ENCODE measurements at places on chromosomes 2 and 18.

DNA sequence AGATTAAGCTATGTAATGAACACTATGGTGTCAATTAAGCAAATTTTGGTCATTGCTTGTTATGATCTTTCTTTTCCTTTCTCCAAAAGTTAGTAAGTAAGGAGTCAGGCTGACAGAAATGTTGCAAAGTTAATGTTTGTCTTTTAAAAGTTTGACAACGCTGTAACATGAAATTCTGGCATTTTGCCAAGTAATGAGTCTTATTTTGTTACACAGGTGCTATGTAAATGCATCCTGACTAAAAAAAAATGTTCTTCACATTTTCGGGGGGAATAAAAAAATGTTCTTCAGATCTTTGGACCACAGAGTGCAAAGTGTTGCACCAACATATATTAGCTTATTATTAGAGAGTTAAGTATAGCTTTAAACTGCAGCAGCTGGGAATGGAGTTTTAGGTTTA, 54.8 kb upstream of the PROKR1 start:
- no peak overlapping the region for H3K4me3 ChIP-seq
- no peaks in the 10 kb centered on the region for H3K27me3 ChIP-seq
- H3K36me3 ChIP-seq: no peaks in the 10 kb centered on the region
- no peaks in the 10 kb centered on the region for H3K4me1 ChIP-seq
- H3K27ac ChIP-seq: no peak overlapping the region

DNA sequence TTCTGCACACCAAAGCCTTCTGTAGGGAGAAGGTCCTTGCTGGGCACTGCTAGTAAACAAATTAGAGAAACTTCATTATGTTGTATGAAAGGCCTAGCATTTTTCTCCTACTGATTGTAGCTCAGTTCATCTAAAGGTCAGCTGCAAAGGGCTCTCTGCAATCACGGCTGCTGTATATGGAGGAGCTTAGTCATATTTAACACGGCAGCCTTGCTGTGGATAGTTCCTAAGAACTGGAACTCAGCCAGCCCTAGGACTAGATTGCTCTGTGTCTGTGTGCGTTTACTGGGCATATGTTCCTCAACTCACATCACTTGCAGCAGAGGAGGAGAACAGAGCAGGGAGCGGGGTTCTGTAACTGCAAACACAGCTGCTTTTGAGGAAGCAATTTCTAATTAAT, 1103.9 kb upstream of the KLHL29 start:
- H3K27ac ChIP-seq: no peak overlapping the region
- H3K4me1 ChIP-seq: no peaks in the 10 kb centered on the region
- H3K27me3 ChIP-seq: no peaks in the 10 kb centered on the region
- no peak for DNase-seq
- H3K36me3 ChIP-seq: no peaks in the 10 kb centered on the region
- no peak overlapping the region for H3K4me3 ChIP-seq

GRCh38 chr18:37527395-37527794, 38.2 kb downstream of the CELF4 start:
- H3K27ac ChIP-seq: no peak overlapping the region
- no peaks in the 10 kb centered on the region for H3K36me3 ChIP-seq
- no peaks in the 10 kb centered on the region for H3K4me1 ChIP-seq
- no peak for DNase-seq
- H3K4me3 ChIP-seq: no peak overlapping the region

GRCh38 chr2:233409286-233409991, 55.1 kb downstream of the DGKD start:
- H3K36me3 ChIP-seq: peaks cover 2% of the 10 kb centered on the region
- H3K27ac ChIP-seq: no peak overlapping the region
- H3K27me3 ChIP-seq: no peaks in the 10 kb centered on the region

GRCh38 chr2:239436669-239437335, 36.0 kb upstream of the HDAC4 start:
- H3K36me3 ChIP-seq: no peaks in the 10 kb centered on the region
- H3K27ac ChIP-seq: no peak overlapping the region
- no peaks in the 10 kb centered on the region for H3K27me3 ChIP-seq
- no peak overlapping the region for H3K4me3 ChIP-seq

GRCh38 chr2:175398848-175399247, 217.3 kb upstream of the ATP5MC3 start:
- no peak overlapping the region for H3K4me3 ChIP-seq
- DNase-seq: no peak
- no peaks in the 10 kb centered on the region for H3K4me1 ChIP-seq
- peaks cover 10% of the 10 kb centered on the region for H3K27me3 ChIP-seq
- no peak overlapping the region for H3K27ac ChIP-seq
- H3K36me3 ChIP-seq: no peaks in the 10 kb centered on the region

DNA sequence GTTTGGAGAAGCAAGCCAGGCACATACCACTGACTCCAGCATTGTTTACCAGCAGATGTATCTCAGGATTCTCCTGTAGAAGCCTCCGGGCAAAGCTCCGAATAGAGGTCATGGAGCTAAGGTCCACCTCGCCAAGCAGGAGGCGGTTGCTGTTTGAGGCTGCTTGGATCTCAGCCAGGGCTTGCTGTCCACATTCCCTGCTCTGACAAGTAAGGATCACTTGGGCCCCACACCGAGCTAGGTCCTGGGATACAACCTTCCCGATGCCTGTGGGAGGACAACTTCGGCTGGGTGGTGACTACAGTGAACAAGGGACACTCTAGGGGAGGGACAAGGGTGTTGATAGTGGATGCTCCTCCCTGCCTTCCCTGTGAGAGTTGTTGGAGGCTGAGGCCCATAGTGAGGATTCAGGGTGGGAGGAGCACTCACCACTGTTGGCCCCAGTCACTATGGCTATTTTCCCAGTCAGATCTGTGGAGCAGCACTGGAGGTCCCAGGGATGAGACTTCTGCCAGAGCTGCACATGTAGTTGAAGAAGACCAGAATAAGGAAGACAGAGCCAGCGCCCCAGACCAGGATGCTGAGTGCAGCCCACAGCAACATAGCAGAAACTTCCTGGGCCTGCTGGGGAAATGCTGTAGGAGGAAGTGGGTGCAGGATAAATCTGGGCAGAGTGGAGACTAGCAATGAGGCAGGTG, 8.3 kb downstream of the C2orf81 start:
- no peaks in the 10 kb centered on the region for H3K36me3 ChIP-seq
- H3K4me1 ChIP-seq: peaks cover 2% of the 10 kb centered on the region
- no peak for DNase-seq
- no peaks in the 10 kb centered on the region for H3K27me3 ChIP-seq

DNA sequence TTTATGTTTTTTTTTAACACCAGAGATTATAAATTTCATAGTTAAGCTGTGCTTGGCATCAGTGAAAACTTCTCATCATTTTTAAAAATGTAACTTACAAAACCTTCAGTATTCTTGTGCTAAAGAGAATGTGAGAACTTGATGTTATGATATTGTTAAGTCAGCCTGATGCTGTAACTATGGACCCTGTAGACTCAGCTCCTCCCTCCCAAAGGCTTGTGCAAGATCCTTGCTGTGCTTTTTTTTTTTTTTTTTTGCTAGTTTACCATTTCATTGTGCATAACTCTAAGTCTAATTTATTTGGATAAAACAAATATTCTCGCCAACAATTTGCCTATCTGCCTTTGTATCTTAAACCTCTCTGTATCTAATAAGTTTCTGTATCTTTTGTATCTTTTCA, 12.9 kb upstream of the TFPI start:
- H3K27me3 ChIP-seq: no peaks in the 10 kb centered on the region
- DNase-seq: no peak
- no peak overlapping the region for H3K4me3 ChIP-seq
- no peaks in the 10 kb centered on the region for H3K4me1 ChIP-seq

DNA sequence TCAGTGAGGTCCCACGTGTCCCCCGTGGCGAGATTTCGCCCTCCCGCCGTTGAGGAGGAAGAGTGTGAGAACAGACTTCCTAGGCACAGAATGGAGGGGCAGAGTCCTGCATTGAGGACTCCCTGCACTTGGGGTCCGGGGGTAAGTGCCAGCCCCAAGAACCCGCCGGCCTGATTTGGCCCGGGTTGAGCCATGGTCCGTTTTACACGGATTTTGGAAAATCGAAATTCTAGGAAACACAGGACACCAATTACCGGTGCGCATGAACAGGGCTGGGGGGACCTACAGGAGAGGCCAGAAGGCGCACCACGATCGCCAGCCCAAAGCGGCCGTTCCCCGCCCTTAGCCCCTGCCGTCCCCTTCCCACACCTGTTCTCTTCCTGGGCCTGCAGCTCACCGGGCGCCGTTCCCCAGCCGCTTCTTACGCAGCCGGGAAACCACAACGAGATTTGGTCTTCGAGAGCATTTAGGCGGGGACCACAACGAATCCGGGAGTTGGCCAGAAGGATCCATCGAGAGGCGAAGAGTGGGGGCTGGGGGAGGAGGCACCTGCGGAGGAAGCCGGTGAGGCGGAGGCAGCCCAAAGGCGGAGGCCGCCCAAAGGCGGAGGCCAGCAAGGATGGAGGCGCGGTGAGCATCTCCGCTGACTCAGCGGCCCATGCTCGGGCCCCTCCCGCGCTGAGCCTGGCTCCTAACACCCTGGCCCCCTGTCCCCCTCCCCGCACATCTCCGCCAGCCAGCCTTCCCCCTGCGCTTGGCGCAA, 464 bp upstream of the TLX2 start:
- H3K4me3 ChIP-seq: no peak overlapping the region
- DNase-seq: no peak
- peaks cover 92% of the 10 kb centered on the region for H3K27me3 ChIP-seq
- peaks cover 4% of the 10 kb centered on the region for H3K4me1 ChIP-seq
- H3K36me3 ChIP-seq: no peaks in the 10 kb centered on the region

DNA sequence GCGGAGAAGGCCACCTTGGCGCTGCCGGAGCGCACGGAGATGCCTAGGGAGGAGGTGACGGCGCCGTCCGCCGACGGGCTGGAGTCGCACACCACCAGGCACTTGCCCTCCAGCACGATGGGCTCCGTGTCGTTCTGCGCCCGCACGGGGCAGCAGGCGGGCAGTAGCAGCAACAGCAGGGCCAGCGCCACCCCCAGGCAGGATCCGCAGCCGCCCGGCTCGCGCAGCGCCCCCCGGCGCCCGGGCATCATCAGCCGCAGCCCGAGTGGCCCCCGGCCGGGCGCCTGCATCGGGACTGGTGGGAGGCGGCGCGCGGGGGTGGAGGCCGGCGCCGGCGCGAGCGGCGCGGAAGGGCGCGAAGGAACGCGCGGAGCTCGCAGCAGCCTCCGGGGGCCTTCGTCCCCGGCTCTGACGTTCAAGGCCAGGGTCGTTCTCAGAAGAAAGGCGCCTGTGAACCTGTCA, 2.2 kb downstream of the CBLN2 start:
- no peaks in the 10 kb centered on the region for H3K36me3 ChIP-seq
- H3K27me3 ChIP-seq: peaks cover 15% of the 10 kb centered on the region
- peak; percentile 23 for DNase-seq
- peaks cover 10% of the 10 kb centered on the region for H3K4me1 ChIP-seq
- peak overlapping the region; percentile 77 for H3K4me3 ChIP-seq

DNA sequence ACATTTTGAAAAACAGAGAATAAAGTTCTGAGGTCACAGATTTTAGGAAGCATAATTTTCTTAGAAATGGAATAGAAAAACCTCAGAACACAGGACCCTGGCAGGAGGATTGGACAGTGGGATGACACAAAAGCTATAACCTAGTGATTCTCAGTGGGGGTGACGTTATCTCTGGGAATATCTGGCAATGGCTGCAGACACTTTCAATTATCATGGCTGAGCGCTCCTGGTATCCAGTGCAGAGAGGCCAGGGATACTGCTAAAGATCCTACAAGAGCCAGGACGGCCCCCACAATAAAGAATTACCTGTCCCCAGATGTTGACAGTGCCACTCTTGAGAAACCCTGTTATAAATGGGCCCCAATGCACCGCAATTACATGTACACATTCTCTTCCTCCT, 117.2 kb upstream of the SPRED2 start:
- H3K36me3 ChIP-seq: no peaks in the 10 kb centered on the region
- no peak overlapping the region for H3K4me3 ChIP-seq
- no peaks in the 10 kb centered on the region for H3K27me3 ChIP-seq
- no peaks in the 10 kb centered on the region for H3K4me1 ChIP-seq

- no peaks in the 10 kb centered on the region for H3K27me3 ChIP-seq
- H3K27ac ChIP-seq: no peak overlapping the region
- H3K4me1 ChIP-seq: no peaks in the 10 kb centered on the region
- no peak for DNase-seq
- H3K4me3 ChIP-seq: no peak overlapping the region
Observed at GRCh38 chr2:104734937-104735586, 118.9 kb upstream of the POU3F3 start.

GRCh38 chr2:190637281-190637734, 11.6 kb upstream of the NAB1 start:
- no peak overlapping the region for H3K27ac ChIP-seq
- no peaks in the 10 kb centered on the region for H3K27me3 ChIP-seq
- no peaks in the 10 kb centered on the region for H3K36me3 ChIP-seq
- DNase-seq: no peak

DNA sequence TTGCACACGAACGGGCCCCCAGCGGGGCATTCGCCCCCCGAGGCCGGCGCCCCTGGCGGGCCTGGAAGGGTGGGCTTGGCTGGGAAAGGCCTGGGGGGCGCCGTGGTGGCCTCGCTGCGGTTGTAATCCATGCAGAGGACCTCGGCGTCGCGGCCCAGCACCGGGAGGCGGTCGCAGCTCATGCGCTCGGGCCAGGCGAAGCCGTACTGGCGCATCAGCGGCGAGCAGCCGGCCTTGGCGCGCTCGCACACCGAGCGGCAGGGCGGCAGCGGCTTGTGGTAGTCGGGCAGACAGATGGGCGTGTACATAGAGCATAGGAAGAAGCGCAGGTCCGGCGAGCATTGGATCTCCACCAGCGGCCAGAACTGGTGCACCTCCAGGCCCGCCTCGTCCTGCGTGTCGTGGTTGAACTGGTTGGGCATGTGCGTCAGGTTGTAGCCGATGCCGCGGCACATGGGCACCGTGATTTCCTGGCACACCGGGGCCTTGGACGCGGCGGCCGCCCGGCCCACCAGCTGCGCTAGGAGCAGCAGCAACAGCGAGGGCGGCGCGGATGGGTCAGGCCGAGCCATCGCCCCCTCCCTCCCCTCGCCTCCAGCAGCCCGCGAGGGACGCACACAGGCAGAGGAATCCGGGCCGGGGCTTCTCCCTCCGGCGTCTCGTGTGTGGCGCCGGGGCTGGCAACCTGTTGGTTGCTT, 1.4 kb downstream of the FZD5 start:
- peaks cover 37% of the 10 kb centered on the region for H3K36me3 ChIP-seq
- peak; percentile 44 for DNase-seq
- H3K4me1 ChIP-seq: peaks cover 2% of the 10 kb centered on the region
- no peaks in the 10 kb centered on the region for H3K27me3 ChIP-seq

GRCh38 chr2:105782646-105783045, 37.9 kb downstream of the NCK2 start:
- DNase-seq: no peak
- no peak overlapping the region for H3K27ac ChIP-seq
- no peak overlapping the region for H3K4me3 ChIP-seq
- no peaks in the 10 kb centered on the region for H3K36me3 ChIP-seq
- H3K4me1 ChIP-seq: peaks cover 5% of the 10 kb centered on the region
- H3K27me3 ChIP-seq: no peaks in the 10 kb centered on the region

GRCh38 chr2:97354576-97354975, 235.1 kb downstream of the ANKRD36B start:
- H3K4me3 ChIP-seq: no peak overlapping the region
- no peaks in the 10 kb centered on the region for H3K36me3 ChIP-seq
- no peak for DNase-seq
- no peak overlapping the region for H3K27ac ChIP-seq
- no peaks in the 10 kb centered on the region for H3K27me3 ChIP-seq
